ENCODE measurements at places on chromosomes 4 and X.

DNA sequence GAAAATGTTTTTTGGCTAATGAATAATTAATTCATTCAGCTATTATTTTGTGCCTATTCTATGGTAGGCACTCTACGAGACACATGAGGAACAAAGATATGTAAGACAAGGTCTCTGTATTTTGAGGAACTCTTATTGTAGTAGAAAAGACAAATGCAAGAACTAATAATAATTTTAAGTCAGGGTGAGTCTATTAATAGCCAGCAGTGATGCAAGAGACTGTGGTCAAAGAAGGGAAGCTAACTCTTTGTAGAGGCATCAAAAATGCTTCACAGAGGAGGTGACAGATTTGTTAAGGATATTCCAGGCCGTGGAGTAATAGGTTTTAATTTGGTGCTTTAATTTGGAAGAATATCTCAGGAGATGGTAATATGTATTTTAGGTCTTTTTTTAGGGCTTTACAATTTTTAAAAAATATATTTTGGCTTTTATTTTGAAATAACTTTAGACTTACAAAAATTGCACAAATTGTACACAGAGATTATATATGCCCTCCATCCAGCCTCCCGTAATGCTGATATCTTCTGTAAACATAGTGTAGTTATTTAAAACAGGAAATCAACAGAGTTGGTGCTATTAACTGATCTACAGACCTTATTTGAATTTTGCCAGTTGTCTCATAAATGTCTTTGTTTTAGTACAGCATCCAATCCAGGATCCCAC is 48.1 kb downstream of the DCLK2 start:
- DNase-seq: no peak

DNA sequence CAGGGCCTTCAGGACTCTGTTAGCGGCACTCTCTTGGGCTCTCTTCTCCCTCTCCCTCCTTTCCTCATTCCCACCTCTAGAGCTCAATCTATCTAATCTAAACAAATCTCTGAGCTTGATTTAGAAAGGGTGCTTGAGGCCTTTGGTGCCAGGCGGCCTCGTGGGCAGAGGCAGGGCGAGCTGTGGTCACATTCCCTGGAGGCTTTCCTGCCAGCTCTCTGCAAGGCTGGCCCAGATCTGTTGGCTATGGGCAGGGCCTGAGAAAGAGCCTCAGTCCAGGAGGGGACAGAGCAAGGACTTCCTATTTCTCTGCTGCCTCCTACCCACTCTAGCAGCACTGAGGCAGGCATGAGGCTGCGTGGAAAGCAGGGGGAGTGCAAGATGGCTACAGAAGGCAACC is 38.6 kb downstream of the PJA1 start:
- no peak for DNase-seq

DNA sequence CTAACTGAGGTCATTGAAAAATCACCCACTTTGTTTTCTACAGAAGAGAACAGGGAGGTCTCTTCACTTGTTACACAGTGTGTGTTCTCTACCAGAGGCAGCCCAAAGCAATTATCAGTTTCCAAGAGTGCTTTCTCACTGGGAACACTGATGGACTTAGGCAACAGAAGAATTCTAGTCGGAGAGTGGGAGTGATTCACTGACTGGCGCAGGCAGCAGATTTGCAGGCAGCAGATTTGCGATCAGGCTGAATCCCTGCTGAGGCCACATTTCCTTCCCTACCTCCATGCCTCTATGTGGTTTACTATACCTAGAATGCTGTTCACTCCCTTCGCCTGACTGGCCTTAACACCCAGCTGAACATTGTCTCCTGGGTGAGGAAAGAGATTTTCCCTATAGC is 6.6 kb downstream of the OCIAD2 start:
- no peak for DNase-seq

DNA sequence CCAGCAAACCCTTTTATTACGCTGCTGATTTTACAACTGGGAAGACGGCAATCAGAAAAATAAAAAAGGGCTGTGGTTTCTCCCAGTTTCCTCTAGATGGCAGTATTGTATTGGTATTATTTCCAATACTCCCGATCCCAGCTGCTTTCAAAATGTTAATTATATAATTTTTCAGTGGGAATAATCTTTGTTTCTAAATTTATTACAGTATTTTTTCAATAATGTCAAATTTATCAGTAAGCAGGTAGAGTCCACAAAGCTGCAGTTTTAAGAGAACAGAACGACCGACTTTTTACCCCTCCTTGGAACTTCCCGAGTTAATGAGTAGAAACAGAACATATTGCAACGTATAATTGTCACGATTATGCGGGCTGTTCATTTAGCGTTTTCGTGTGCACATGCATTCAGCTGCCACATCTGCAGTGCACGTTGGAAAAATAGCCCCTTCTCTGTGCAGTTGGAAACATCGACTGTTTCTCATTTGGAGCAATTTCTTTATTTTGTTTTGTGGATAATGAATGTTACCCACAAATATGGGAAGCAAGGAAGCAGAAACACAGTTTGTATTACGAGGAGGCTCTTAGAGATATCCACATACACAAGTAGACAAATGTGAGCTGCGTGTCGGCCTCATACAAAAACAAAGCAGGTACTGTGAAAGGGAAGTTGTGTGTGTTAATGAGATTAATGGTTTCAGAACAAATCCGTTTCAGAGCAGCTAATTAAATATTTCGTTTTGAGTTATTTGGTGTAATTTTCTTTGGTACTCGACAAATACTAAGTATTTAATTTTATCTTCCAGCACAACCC is 188.0 kb downstream of the STIM2 start:
- no peak for DNase-seq
